ENCODE measurements at places on chromosomes 3 and 15. TPM values are rescaled to one million over a fixed set of nuclear protein-coding genes. Genes with fewer than 3 reads are reported as not detected.

SPATA12 gene
- total RNA-seq, result not detected

DNA sequence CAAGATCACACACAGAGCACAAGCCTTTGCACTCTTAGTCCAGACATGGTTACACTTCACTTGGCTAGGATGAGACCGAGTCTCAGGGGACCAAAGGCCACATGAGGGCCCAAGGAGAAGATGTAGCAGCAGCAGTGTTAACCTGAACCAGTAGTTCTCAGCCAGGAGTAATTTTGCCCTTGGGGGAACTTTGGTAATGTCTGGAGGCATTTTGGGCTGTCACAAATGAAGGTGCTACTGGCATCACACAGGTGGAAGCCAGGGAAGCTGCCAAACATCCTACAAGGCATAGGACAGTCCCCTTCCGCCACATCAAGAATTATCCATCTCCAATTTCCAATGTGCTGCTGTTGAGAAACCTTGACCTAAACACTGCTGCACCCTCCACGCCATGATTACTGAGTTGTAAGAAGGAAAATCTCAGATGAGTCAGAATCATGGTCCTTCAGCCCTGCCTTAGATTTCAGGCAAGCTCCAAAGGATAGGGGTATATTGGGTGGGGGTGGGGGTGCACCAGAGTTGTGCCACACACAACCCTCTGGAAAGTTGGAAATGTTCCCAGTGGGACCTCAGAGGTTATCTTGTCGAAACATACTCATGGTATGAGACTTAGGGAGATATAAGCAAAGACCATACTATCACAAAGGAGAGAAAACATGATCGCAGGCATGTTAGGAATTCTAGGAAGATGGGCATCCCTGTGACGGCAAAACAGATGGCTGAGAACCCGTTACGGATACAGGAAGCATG is 36.2 kb downstream of the SEMA5B start:
- DNase-seq, result no peak

GRCh38 chr3:41863024-41863423 is 98.9 kb downstream of the ULK4 start:
- DNase-seq, result no peak

- DNase-seq, result peak; percentile 50
Observed at GRCh38 chr3:179544981-179545645, 17.6 kb upstream of the ACTL6A start.

DNA sequence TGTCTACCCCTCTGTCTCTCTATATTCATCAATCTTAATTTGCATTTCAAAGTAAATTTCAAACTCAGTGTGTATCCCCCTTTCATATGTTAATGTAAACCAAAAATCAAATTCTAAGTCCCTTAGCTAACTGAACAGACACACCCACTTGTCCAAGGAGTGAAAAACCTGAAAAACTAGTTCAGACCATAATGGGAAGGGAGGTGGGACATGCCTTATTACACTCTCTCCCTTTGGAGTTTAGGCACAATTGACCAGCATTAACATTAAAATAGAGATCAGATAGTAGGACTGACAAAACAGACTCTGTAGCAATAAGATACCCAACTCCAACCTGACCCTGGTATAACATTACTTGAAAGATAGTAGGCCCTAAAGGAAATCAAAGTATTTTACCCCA is 247.7 kb upstream of the GADL1 start:
- DNase-seq, result no peak

DNA sequence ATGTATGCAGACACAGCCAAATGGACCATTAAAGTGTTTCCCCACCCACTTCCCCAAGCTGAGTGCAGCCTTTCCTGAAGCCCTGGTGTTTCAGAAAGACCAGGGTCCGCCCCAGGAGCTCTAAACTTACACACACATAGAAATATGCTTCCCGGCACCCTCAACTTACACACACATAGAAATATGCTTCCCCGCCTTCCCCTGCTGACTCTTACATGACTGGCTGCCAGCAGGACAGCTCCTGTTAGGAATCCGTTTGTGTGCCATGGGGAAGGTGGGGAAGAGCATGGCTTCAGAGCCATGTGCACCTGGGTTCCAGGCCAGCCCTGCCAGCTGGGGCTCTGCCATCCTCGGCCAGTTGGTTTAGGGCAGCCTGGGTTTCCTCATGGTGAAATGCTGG is 3.6 kb downstream of the CLEC3B start:
- no peak for DNase-seq

DNA sequence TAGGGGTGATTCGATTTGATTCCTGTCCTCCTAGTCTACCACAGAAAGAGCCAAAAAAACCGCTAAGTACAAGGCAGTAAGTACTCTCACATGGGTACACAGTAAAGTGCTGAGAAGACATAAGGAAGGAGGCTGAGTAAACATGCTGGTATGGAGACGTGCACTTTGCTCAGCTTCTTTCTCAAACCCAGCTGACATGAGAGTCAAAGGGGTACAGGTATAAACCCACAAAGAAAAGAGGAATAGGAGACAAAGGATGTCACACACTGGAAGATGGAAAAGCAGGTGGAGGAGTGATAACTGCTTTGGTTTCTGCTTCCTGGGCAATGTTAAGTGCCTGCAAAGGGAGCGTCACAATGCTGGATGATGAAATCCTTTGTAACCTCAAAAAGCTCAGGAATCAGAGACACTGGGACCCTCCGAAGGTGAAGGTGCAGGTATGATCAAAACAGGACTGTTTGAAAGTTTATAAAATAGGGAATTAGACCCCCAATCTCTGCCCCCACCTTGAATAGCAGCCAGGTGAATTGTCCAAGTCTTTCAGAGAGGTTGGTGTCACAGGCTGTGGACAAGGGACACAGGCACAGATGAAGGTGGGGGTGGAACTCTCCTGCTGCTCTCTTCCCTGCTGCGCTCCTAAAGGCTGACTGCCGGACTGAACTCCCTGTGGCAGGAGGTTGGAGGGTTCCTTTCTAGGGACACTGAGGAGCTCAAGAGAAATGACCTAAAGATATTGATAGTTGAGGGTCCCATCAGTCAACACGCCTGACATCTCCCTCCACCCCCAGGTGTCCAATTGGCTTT is 101.8 kb downstream of the RAB11A start:
- no peak for DNase-seq

DNA sequence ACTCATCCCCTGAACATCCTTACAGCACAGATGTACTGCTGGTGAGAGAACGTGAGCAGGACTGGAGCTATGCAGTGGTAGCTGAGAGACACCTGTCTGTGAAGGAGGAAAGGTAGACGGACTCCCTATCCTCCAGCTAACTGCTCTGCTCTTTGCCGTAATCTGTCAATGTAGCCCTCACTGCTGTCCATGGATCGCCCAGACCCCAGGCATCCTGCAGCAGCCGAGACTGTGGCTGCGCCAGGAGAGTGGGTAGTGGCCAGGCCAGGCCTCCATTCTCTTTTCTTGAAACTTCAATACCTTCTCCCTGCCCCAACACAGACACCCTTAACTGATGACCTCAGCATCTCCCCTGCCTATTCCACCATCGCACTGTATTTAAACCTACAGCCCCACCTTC is 44.5 kb downstream of the CRABP1 start:
- no peak for DNase-seq

GRCh38 chr3:125203731-125204130 is 8.8 kb downstream of the SLC12A8 start:
- no peak for DNase-seq

GRCh38 chr15:31407376-31407775 is 80.7 kb downstream of the KLF13 start:
- no peak for DNase-seq

DNA sequence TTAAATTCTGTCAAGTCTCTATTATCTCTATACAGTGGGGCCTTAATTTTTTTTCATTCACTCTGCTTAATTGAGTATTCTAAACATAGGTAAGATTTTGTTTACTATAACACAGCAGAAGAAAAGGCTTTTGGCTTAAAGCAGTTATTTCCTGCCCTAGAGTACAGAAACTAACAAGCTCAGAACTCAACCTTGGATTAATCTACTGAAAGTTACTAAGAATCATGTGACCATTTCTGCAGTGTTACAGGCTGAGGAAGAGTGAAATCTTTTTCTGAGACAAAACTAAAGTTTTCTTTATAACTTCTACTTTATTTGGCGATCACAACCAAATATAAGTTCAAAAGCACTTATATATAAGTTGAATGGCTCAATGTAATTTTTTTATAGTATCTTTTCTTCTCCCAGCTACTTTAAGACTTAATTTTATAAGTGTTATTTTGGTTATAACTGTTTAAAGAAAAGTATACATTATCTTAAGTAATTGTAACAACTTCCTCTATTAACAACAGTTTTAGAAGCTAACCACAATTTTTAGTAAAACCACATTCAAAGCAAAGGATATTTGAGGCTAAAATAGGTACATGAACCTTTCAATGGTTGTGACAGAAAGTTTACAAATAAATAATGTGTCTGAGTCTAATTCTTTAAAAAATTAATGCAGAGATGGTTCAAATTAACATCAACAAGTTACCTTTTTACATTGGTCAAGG is 240.6 kb upstream of the NAALADL2 start:
- no peak for DNase-seq

SI gene
- not detected for total RNA-seq

GRCh38 chr3:58704745-58705144 is 38.2 kb upstream of the FAM3D start:
- no peak for DNase-seq

Measured in fibroblast of villous mesenchyme (primary cell).